NAMALWA (cell line): ENCODE measurements at places on chromosomes 7 and 10.

GRCh38 chr10:43073191-43073590, 3.7 kb upstream of the RET start:
- no peak for DNase-seq

- DNase-seq: no peak
Measured at GRCh38 chr10:14623931-14624330, 150.8 kb downstream of the FAM107B start.

- DNase-seq: no peak
Measured at GRCh38 chr10:3971713-3972112, 186.7 kb upstream of the KLF6 start.

DNA sequence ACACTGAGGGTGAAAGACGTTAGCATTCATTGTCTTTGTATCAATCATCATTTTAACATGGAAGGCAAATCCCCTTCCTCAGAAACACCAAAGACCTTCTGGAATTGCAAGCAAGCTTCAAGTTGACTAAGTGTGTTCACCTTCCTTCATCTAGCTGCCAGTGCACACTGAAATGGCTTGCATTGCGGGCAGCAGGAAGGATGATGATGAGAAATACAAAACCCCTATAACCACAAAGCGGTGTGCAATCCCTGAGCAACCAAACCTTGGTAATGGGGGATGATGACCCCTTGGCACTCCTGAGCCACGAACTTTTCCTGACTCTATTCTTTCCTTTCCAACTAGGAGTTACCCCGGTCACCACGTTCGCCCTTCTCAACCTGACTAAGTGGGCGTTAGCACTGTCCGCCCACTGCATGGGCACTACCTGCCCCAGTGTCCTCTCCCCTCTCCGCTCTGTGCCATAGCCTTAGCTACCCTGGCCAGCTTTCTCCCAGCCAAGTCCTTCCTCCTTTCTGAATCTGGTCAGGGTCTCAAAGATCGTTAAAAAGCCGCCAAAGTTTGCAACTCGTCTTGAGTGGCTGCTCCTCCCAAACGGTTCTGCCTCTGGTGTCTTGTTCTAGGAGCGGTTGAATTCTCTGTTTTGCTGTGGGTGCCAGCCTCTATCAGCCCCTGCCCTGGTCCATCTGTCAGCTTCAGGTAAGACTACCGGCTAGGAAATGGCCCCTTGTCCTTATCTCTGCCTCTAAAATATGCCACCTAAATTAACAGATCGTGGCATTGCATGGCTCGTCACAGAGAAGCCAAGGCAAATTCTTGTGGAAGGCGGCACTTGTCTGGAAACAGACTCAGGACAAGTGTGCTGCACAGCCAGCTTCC, 586 bp upstream of the AOC1 start:
- DNase-seq: no peak

DNA sequence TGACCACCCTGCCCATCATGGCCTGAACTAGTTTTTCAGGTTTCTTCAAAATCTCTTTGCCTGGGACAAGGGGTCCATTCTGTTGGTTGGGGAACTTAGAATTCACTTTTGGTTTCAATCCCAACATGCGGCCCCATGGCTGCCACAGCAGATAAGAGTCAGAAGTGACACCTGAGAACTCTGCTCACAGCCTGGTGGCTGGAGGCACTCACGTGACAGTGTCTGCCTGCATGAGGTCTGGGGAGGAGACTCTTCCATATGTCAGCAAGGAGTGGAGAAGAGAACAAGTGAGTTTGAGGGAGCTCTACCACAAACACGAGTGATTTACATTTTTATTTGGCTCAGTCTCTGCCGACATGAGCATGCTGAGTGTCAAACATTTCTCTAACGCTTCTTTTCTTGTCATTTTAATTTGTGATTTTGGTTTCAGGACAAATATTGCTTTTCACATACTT, 370.4 kb downstream of the TNS3 start:
- DNase-seq: no peak

DNA sequence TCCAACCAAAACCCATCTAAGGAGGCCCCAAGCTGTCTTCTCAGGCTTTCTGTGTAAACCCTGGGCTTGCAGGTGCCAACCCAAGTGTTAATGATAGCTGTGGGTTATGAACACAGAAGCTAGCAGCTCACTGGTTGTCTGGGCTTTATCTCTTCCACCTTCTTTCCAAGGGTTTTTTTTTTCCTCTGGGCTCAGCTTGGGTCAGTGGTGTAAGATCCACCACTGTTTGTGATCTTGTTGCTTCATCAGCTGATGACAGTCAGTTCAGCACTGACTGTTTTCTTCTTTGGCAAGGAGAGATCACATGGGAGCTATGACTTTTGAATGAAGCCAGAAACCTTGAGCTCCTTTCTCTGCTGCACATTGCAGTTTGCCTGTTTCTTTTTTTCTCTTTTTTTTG, 4.6 kb downstream of the GTPBP4 start:
- no peak for DNase-seq

GRCh38 chr7:70704831-70705346, 427.1 kb upstream of the GALNT17 start:
- no peak for DNase-seq

GRCh38 chr7:109751241-109751640, 1181.6 kb downstream of the DNAJB9 start:
- no peak for DNase-seq

- DNase-seq: no peak
Measured at GRCh38 chr7:79452495-79453265, 787 bp downstream of the MAGI2 start.

DNA sequence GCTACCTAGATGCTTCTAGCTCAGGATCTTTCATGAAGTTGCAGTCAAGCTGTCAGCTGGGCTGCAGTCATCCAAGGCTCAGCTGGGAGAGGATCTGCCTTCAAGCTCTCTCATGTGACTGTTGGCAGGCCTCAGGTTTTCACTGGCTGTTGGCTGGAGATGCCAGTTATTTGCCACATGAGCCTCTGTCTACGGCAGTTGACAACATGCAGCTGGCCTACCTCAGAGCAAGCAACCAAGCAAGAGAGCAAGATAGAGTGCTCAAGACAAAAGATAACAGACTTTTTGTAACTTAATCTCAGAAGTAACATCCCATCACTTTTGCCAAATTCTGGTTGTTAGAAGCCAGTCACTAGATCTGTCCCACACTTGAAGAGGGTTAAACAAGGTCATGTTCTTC, 125.8 kb downstream of the TPST1 start:
- DNase-seq: no peak

GRCh38 chr7:46725136-46725535, 804.1 kb upstream of the IGFBP3 start:
- DNase-seq: no peak

DNA sequence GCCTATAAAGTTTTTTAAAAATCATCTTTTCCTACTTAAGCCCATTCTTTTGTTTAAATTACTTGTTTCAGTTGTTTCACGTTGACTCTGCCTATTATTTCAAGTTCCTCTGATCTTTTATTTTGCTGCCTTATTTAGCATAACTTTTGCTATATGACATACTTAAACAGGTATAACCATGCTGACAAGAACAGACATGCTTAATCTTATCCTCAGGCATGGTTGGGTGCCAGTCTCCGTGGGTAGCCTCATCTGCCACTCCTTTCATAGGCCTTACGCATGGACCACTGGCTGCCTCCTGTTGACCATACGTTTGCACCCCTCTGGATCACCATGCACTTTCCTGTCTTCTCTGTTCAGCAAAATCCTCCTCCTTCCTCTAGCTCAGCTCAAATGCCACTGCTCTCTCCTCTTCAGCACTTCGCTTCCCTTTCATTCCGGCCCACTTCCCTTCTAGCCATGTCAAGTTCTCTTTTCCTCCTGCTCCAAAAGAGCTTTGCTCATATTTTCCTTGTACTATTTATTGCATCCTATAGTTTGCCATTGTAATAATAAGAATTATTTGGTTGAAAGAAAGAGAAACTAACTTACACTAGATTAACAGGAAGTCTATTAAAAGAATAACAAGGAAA, 10.0 kb upstream of the TSPAN33 start:
- DNase-seq: no peak

DNA sequence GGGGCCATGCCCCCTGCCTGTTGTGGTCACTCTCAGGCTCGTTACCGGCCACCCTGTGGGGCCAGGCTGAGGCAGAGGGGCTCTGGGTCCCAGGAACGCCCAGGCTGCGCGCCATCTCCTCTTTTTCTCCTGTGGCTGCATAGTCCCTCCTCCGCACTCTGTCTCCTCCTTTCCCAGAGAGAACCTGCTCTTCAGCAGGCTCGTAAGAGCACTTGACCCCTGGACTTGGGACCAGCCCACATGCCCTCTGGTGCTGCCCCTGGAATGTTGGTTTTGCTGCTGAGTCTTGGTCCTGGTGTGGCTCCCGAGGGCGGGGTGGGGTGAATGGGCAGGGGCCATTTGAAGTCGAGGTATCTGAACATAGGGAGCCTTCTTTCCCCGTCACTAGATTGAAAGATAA, 6.6 kb upstream of the BHLHA15 start:
- no peak for DNase-seq

GRCh38 chr7:85840554-85840953, 653.7 kb upstream of the SEMA3D start:
- DNase-seq: no peak

DNA sequence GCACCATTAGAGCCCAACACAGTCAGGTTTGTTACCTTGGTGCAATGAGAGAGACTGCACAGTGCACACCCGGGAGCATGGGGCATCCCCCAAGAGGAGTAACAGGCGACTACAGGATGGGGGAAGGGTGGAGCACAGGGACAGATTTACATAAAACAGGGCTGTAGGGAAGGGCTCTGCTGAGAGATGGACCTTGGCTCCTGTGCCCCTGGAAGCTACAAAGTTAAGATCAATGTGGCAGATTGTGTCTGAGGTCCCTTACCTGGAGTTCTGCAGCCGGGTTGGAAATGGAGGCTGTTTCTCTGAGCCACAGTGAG, 13.7 kb upstream of the SLC18A3 start:
- DNase-seq: no peak

DNA sequence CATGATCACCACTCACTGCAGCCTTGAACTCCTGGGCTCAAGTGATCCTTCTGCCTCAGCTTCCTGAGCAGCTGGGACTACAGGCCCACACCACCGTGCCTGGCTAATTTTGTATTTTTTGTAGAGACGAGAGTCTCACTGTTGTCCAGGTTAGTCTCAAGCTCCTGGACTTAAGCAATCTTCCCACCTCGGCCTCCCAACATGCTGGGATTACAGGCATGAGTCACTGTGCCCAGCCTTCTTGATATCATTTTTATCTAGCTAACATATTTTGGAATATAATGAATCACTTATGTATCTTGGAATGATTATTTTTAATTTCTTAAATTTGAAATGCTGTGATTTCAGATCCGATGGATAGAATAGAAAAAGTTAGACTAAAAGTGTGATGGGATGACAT, 18.4 kb downstream of the ARL4A start:
- no peak for DNase-seq

DNA sequence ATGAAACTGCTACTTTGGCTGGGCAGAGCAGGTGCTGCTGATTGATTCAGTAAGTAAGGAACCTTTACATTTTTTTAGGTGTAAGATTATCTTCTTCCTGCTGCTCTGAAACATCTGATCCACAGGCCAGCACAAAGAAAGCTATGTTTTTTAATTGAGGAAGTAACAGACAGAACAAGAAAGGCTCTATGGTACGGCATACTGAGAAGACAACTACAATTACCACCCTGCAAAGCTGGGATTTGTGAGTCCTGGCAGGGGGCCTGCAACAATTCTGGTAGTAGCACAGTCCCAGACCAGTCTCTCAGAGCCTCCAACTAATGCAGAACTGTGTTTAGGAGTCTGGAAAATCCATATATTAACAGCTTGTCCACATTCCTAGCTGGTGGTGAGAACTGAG, 103.0 kb upstream of the LRRTM3 start:
- no peak for DNase-seq

GRCh38 chr7:158702196-158702595, 2.4 kb downstream of the NCAPG2 start:
- DNase-seq: no peak

DNA sequence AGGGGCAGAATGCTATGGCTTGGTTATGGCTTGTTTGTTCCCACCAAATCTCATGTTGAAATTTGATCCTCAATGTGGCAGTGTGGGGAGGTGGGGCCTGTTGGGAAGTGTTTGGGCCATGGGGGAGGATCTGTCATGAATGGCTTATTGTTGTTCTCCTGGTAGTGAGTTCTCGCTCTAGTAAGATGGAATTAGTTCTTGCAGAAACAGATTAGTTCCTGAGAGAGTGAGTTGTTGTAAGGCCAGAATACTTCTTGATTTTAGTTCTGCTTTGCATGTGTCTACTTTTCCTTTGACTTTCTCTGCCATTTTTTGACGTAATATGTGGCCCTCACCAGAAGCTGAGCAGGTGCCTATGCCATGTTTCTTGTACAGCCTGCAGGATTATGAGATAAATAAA, 188.2 kb downstream of the KIF20B start:
- DNase-seq: peak; percentile 42

DNA sequence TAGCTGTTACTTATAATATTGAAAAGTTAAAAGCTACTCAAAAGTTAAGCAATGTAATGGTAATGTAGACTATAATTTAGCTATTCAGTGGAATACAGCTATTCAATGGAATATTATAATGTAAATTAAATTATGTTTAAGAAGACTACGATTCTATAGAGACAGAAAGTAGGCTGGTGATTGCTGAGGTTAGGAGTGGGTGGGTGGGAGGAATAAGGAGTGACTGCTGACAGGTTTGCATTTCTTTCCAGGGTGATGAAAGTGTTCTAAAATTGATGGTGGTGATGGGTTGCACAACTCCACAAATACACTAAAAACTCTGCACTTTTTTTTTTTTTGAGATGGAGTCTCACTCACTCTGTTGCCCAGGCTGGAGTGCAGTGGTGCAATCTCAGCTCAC, 21.4 kb downstream of the DENND2A start:
- no peak for DNase-seq

GRCh38 chr7:36613031-36613614, 111.2 kb downstream of the AOAH start:
- no peak for DNase-seq

DNA sequence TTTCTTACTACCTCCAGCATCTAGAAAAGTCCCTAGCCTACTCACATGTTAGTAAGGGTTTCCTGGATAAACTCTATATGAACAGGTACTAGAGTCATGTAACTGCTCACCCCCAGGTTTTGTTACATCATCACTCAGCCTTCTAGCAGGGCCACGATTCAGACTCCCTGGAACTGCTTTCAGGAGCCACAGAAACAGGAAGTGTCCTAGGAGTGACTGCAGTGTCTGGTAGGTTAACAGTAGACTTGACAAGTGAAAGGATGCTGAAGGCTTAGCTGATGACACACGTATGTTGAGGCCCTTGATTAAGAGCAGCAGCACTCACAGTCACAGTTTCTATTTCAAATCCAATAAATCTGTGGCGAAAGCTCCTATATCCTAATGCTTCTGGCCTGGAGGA, 101.2 kb downstream of the DNMBP start:
- DNase-seq: no peak

- DNase-seq: no peak
Measured at GRCh38 chr7:29607259-29607658, 43.6 kb downstream of the PRR15 start.

GRCh38 chr10:96651998-96652431, 65.2 kb upstream of the TM9SF3 start:
- DNase-seq: peak; percentile 80

DNA sequence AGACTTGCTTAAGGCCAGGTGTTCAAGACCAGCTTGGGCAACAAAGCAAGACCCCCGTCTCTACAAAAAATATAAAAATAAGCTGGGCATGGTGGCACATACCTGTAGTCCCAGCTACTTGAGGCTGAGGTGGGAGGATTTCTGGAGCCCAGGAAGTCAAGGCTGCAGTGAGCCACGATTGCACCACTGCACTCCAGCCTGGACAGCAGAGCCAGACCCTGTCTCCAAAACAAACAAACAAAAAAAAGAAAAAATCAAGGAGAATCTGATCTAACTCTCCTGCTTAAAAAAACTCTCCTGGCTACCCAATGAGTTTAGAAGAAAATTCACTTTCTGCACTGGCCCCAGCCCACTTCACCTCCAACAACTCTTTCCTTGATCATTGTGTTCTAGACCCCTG, 1.9 kb upstream of the KPNA7 start:
- DNase-seq: no peak
